ENCODE measurements at places on chromosomes 12 and 14.

- DNase-seq, result no peak
Observed at GRCh38 chr14:77375973-77376770, 722 bp downstream of the TMED8 start.

DNA sequence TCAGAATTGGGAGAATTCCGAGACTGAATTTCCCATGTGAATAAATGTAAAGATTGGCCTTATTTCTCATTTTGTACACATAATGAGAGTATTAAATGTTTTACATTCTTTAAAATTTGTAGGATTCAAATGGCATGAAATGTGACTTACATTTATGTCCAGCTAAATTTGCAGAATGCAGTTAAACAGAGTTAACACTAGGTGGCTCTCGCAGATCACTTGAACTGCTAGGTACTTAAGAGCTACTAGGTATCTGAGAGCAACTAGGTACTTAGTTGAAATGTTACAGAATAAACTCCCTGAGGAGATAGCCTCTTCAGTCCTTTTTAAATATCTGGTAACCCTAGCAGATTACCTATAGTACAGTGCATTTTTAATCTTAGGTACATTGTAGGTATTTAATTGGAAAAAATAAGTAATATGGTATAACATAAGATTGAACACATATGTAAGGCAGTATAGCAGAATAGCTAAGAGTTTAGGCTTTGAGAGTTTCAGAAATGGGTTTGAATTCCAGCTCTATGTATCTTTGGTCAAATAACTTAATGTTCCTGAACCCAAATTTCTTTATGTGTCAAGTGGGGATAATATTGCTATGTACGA, 73.8 kb downstream of the KIAA0586 start:
- peak; percentile 41 for DNase-seq

DNA sequence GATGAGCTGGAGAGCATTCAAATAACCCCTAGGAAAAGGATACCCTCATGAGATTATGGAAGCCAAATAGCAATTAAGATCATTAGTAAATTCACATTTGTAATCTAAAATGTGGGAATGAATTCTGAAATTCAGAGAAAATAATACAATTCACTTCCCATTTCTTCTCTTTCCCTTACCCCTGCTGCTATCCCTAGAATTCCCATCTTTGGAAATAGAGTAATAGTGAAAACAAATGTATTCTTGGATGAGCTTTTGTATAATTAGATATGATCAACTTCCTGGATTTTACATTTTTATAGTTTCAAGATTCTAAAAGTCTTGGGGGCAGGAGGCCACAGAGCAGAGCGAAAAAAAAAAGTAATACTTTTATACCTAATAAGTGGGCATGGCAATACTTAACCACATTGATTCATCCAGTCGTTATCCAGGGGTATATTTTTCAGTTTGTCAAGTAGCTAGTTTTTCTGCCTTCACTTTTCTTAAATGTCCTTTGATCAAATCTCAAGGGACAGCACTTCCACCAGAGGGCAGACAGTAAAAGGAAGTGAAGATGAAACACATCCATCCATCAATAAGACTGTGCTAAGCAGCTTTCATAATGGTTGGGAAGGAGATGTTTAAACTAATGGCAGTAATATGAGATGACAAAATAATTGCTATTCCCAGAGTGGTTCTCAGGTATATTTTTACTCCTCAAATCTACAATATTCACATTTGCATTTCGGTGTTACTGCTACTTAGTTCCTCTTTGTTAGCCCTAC, 401.3 kb downstream of the DIO2 start:
- no peak for DNase-seq

DNA sequence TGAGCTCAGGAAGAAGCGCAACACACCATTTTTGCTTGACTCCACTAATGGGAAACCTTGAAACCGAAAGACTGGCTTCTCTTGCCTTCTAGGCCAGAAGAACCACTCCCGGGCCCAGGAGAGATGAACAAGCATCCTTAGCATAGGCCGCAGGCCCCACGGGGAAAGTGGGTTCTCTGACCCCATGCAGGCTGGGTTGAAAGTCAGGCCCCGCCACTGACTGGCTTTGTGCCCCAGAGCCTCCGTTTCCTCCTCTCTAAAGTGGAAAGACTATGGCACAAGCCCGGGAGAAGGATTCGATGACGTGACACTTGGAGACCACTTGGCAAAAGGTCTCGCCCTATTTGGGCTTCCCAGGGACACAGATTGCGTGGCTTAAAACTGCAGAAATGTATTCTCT, 9.9 kb upstream of the FZD10 start:
- no peak for DNase-seq

DNA sequence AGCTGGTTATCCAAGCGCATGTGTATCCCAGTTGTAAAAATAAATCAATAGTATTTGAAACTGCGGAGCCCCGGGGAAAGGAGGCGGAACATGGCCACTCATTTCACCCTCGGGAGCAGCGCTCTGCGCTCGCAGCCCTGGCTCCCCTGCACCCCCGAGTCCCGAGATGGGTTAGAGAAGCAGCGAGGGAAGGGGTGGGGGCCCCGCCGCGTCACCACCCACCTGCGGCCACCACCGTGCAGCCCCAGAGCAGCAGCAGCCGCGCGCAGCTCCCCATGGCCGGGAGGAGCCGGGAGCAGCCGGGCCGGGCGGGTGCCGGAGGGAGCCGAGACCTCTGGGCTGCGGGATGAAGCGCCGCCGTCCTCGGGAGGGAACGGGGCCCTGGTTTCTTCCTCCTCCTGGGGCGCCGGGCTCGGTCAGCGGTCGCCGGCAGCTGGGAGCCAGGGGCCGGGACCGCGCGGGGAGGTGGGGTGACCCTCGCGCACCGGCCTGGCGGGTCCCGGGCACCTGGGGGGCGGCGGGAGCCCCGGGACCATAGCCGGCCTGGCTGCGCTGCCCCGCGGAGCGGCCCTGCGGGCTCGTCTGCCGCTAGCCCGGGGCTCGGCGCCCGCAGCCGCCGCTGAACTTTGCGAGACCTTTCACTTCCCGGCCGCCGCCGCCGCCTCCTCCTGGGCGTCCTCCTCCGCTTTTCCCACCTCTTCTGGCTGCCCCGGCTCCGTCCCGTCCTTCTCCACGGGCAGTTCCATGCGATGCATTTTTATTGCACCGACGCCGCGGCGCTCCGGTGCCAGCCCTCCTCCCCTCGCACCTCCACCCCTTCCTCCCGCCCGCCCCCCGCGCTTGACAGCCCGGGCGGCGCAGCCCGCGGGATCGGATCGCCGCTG, at the start of gene NTN4:
NTN4 (minus strand) TSS at position 732 of the 884 bp plus-strand sequence; CDS start at position 277, 455 bp downstream.
- DNase-seq, result no peak

GRCh38 chr14:92677087-92677668, 71.2 kb downstream of the LGMN start:
- no peak for DNase-seq

- no peak for DNase-seq
Observed at GRCh38 chr12:138898-139534, 72.4 kb downstream of the IQSEC3 start.

DNA sequence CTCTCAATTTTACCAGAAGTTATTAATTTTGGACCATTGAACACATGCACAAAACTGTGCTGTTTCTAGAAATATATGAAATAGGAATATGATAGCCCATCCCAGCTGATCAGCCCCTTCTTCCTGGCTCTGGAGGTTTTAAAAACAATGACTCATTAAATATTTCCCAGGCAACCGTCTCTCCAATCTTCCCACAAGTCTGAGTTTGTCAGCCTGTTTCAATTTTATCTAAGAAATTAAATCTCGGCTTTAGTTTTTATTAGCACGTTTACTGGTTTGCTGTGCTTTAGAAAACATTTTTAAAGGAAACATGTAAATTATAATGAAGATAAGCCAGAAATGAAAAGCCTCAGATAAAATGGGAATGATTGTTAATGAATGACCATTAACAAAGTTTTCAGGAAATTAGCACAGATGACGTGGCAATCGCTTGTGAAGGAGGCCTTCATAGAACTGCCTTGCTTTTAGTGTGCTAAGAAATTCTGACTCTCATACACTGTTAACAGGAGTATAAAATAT, 89.3 kb upstream of the RAP1B start:
- DNase-seq, result no peak

All from NCI-H2081 treated with DMSO at 0.1 percent for 48 hours (cell line).